Aorta (tissue), 5 donors: ENCODE measurements at places on chromosomes 13 and 19. TPM values are rescaled to one million over a fixed set of nuclear protein-coding genes. Genes with fewer than 3 reads are reported as not detected.

FLT3 gene
- 0.52 TPM for total RNA-seq

MISP gene
- not detected for total RNA-seq

ANO8 gene
- total RNA-seq = 17.4 TPM

CCDC169 gene
- total RNA-seq = 0.55 TPM

DNM2 gene
- total RNA-seq = 160 TPM

RASAL3 gene
- total RNA-seq = 10.9 TPM

DZIP1 gene
- 25.3 TPM for total RNA-seq

GRCh38 chr19:6739390-6739882 is at the start of gene TRIP10:
TRIP10 (plus strand) TSS chr19:6739680; CDS start chr19:6739762, 82 bp downstream.
- peak within 1 kb of the TSS; percentile 83 for H3K4me3 ChIP-seq
- H3K27ac ChIP-seq = peak within 1 kb of the TSS; percentile 2
- H3K27me3 ChIP-seq = no peaks in the 10 kb centered on the region
- no peaks in the 10 kb centered on the region for H3K4me1 ChIP-seq
- peak; percentile 95 for DNase-seq

- H3K4me3 ChIP-seq = no peak overlapping the region
- DNase-seq = no peak
- H3K27ac ChIP-seq = no peak overlapping the region
- no peaks in the 10 kb centered on the region for H3K36me3 ChIP-seq
- no peaks in the 10 kb centered on the region for H3K27me3 ChIP-seq
- H3K4me1 ChIP-seq = no peaks in the 10 kb centered on the region
Measured at GRCh38 chr19:17248011-17248776, 2.5 kb upstream of the NR2F6 start.

DNA sequence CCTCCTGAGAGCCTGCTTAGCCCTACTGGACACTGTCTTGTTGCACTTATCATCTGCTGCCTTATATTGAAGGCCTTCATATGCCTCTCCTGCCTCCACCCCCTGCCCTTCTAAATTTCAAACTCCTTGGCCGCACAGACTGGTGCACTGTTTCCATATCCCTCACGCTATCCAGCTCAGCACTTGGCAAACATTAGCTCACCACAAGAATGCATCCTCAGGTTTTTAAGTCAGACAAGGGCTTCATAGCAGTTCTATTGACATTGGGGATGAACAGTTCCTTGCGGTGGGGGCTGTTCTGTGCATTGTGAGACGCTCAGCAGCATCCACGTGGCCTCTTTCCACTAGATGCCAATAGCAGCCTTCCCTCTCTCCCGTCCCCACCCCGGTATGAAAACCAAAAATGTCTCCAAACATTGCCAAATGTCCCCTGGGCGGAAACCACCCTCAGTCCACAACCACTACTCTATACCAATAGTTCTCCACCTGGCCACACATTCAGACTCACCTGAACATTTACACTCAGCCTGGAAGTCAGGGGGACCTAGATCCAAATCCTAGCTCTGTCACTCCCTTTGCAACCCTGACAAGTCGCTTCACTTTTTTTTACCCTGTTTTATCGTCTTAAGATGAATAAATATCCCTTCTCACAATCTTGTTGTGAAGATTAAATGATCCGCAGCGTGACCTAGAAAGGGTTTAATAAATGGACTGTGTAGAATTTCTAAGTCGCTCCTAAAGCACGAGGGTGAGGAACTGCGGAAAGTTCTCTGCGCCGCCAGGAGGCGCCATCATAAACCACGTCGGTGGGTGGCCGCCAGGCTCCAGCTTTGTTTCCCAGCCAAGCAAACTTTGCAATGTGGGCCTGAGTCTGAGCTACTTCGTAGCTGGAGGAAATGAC is 3.6 kb upstream of the CEACAM3 start:
- no peaks in the 10 kb centered on the region for H3K4me1 ChIP-seq
- no peaks in the 10 kb centered on the region for H3K36me3 ChIP-seq
- no peak overlapping the region for H3K27ac ChIP-seq
- H3K4me3 ChIP-seq = no peak overlapping the region
- DNase-seq = peak; percentile 57

DNA sequence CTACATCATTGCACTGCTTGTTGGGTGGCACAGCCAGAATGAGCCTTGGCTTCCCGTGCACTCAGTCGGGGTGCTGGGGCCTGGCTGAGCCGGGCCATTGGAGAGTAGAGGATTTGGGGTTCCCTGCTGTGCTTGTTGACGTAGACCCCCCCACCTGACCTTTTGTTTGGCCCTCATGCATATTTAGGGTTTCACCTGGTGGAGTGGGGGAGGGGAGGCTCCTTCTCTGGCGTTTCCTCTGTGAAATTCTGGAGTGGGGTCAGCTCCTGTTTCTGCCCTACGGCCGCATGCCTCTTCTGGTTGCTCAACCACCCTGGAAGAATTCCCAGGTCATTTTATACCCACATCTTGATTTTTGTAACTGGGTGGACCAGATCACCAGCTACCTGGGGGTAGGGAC is 82.8 kb downstream of the SIPA1L3 start:
- no peaks in the 10 kb centered on the region for H3K27me3 ChIP-seq
- H3K4me3 ChIP-seq = no peak overlapping the region
- H3K27ac ChIP-seq = no peak overlapping the region
- no peaks in the 10 kb centered on the region for H3K36me3 ChIP-seq
- DNase-seq = no peak

- H3K4me1 ChIP-seq = no peaks in the 10 kb centered on the region
- H3K27ac ChIP-seq = no peak overlapping the region
- no peak overlapping the region for H3K4me3 ChIP-seq
- no peaks in the 10 kb centered on the region for H3K27me3 ChIP-seq
- no peaks in the 10 kb centered on the region for H3K36me3 ChIP-seq
Measured at GRCh38 chr13:92345627-92346026, 881.0 kb upstream of the GPC6 start.

DNA sequence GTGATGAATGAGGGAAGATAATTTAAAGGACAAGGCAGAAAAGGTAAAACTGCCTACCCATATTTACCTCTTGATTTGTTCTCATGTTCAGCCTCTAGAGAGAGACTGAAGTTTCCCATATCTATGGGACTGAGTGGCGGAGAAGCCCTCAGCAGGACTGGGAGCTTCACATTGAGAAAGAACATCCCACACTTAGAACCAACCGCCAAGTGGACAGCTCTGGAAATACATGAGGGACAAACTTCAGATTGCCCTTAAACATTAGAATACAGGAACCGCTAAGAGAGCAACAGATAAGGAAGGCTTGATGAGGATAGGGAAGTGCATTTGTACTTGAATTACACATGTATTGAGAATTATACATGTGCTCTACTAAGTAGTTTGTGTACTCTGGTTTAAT is 316.0 kb upstream of the MIR17HG start:
- H3K27me3 ChIP-seq = no peaks in the 10 kb centered on the region
- H3K36me3 ChIP-seq = no peaks in the 10 kb centered on the region
- H3K4me1 ChIP-seq = no peaks in the 10 kb centered on the region
- no peak for DNase-seq
- no peak overlapping the region for H3K4me3 ChIP-seq

GRCh38 chr13:50365408-50366391 is 350.5 kb downstream of the KCNRG start:
- no peak for DNase-seq
- H3K4me1 ChIP-seq = no peaks in the 10 kb centered on the region
- H3K27ac ChIP-seq = no peak overlapping the region

DNA sequence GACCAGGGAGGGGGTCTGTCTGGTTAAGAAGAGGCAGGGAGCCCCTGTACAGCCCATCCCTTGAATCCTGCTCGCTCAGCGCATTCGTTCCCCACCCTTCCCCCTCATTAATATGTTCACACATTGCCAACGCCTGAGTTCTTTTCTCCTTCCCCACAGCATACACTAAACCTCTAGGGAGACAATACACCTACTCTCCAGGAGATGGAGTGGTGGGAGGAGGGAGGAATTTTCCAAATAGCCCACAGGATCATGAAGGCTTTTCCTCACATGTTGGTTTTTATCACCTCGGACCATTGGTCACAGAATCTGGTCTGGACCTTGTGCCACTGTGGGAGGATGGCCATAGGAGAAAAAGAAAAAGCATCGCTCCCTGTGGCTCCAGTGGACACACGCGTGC is 294.9 kb downstream of the SHISA2 start:
- no peaks in the 10 kb centered on the region for H3K4me1 ChIP-seq
- no peak for DNase-seq
- no peaks in the 10 kb centered on the region for H3K27me3 ChIP-seq
- H3K4me3 ChIP-seq = no peak overlapping the region
- no peaks in the 10 kb centered on the region for H3K36me3 ChIP-seq

DNA sequence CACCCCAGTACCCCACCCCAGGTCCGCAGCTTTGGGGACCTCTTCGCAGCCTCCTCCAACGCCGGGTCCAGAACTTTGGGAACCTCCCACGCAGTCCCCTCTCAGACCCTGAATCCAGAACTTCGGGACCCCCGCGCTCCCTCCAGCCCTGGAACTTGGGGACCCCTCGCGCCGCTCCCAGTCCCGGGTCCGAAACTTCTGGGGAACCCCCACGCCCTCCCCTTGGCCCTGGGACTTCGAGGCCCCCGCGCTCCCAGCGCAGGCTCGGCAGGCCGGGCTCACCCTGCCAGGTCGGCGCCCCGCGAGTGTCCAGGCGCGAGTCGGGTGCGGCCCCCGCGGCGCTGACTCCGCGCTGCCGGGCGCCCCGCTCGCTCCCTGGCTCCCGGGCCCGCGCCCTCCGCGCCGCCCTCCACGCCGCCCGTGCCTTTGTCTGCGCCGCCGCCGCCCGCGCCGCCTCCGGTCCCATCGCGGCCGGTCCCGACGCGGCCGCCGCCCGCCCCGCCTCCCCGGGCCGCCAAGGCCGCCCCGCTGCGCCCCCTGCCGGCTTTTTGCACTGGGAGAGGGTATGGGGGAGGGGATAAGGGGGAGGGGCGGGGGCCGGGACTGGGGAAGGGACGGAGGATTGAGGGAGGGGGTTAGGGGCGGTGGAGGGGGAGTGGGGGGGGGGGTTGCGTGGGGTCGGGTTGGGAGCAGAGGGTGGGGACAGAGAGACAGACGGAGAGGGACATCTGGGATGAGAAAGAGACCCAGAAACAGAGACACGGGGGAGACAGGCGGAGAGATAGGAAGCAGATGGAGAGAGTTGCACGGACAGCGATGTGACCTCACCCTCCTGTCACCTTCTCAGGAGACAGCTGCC is at the start of gene HOMER3:
HOMER3 (minus strand) TSS at position 449 of the 859 bp plus-strand sequence. CDS start 2,235 bp downstream, outside the sequence.
- H3K4me1 ChIP-seq = no peaks in the 10 kb centered on the region
- peak; percentile 86 for DNase-seq
- H3K4me3 ChIP-seq = peak within 1 kb of the TSS; percentile 81
- H3K27ac ChIP-seq = no peak within 1 kb of the TSS
- H3K36me3 ChIP-seq = no peaks in the 10 kb centered on the region
- no peaks in the 10 kb centered on the region for H3K27me3 ChIP-seq

GRCh38 chr19:38170334-38170733 is 53.7 kb downstream of the DPF1 start:
- no peaks in the 10 kb centered on the region for H3K4me1 ChIP-seq
- no peaks in the 10 kb centered on the region for H3K36me3 ChIP-seq
- no peak overlapping the region for H3K4me3 ChIP-seq
- no peaks in the 10 kb centered on the region for H3K27me3 ChIP-seq
- no peak for DNase-seq

DNA sequence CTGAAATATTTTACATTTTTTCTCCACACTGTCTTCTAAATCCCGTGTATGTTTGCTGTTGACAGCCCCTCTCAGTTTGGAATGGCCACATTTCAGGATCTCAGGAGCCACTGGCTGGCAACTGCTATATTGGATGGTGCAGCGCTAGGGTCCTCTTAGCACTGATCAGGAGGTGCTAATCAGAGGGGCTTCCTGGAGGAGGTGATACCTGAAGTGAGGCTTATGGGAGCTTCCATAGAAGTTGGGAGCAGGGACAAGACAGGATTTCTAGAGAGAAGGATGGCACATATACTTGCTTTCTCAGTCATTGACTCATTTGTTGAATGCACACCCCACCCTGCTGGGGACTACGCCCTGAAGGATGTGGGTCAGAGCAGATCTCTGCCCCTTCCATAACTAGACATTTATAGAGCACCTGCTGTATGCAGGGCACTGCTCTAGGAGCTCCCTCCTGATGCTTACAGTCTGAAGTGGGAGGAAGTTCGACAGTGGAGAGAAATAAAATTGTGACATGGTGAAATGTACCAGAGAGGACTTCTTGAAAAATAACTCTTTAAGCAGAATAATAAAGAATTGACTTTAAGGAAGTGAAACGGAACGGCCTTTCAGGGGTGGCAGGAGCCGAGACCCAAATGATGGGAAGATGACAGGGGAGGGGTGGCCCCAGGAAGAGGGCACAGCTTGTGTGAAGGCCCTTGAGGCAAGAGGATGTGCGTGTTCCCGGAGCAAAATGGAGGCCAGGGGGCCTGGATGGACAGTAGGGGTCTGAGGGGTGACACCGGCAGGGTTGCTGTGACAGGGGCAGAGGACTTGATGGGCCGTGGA is 13.1 kb downstream of the AP2A1 start:
- no peaks in the 10 kb centered on the region for H3K36me3 ChIP-seq
- no peak overlapping the region for H3K4me3 ChIP-seq
- no peak for DNase-seq

DNA sequence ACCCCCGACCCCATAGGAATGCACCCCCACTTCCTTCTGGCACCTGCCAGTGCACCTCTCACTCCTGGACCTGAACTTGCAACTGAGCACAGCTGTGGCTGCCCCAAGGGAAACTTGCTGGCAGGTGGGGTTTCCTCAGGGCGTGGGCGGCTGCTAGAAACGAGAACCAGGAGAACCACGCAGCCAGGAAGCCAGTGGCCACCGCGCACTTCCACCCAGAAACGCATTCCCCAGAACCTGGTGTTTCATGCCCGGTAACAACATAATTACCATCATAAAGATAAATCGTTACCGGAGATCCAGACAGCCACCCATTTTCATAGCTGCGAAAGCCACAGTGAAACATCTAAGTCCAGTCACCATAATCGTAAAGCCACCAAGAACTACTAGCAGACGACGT is 75.2 kb upstream of the C13orf46 start:
- no peak overlapping the region for H3K27ac ChIP-seq
- no peak for DNase-seq
- H3K36me3 ChIP-seq = no peaks in the 10 kb centered on the region
- H3K27me3 ChIP-seq = no peaks in the 10 kb centered on the region
